Stimulated activated CD8-positive, alpha-beta memory T cell treated with anti-CD3 and anti-CD28 coated beads, Interleukin-7, amount 100 ng/mL, for 24 hours (primary cell): ENCODE measurements at places on chromosomes 4 and X.

DNA sequence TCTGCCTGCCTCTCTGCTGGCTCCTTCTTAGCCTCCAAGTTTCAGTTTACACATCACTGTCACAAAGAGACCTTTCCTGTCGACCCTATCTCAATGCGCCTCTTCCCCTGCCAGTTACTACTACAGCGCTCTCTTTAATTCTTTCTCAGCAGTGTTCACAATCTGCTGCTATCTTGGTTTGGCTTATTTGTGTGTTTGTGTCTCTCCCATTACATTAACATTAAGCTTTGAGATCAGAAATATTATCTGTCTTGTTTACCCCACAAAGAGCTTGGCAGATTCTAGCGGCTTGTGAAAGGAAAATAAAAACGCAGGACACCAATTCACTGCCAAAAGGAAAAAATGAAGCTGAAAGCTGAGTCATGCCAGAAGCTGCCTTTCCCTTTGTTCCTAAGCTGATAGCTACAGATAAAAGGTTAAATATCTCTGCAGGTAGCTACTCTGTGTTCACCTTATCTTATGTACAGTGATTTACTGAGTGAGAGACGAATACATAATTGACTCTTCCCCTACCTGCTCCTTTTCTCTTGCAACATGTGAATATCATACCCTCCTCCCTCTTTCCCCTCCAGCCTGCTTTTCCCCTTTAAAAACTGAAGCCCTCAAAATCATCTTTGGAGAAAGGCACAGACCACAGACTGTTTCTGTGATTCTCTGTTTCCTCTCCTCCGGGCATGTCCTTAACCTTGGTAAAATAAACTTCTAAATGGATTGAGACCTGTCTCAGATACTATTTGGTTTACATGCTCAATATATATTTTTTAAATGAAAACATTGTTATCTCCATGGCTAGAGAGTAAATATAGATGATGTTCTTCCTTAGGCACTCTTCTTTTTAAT lies 19.3 kb upstream of the SLC9A7 start:
- no peak for DNase-seq

DNA sequence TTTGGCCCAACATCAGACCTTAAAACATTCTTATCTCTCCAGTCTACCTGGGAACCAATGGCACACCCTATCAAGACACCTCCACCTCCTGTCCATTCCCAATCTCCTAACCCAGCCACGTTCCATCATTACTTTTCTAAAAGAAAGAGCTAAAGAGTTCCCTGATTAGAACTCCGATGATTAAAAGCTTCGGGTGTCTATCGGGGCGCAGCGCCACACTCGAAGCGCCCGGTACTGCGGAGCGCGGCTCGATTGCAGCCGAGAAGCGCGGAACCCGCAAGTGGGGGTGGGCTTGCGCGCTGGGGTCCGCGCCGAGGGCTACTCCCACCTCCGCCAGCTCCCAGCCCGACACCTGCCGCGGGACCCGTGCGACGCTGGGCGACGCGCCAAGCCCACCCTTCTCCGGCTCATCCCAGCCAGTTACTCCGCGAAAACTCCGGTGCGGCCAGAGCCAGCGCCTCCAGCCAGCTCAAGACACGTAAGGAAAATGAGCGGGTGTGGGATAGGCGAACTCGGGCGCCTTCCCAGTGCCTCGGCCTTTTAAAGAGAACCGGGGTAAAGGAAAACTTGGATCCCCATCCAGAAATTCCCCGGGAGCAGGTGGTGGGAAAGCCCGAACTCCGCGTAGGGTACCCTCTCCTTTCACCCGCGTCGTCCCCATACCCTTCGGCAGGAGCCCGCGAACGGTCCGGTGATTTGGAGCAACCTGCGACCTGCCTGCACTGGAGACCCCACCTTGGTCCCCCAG lies 593 bp downstream of the NPY1R start:
- DNase-seq, result no peak

- no peak for DNase-seq
Measured at GRCh38 chr4:20538905-20539304, 161.4 kb upstream of the PACRGL start.

DNA sequence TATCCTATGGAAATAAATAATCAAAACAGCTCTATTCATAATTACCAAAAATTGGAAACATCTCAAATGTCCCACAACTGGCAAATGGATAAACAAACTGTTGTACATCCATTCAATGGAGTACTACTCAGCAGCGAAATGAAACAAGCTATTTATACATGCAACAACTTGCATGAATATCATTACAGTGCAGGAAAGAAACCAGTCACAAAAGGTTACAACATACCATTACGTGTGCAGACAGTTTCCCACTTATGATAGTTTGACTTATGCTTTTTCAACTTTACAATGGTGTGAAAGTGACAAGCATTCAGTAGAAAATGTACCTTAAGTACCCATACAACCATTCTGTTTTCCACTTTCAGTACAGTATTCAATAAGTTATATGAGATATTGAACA lies 82.3 kb downstream of the NEK1 start:
- no peak for DNase-seq

DNA sequence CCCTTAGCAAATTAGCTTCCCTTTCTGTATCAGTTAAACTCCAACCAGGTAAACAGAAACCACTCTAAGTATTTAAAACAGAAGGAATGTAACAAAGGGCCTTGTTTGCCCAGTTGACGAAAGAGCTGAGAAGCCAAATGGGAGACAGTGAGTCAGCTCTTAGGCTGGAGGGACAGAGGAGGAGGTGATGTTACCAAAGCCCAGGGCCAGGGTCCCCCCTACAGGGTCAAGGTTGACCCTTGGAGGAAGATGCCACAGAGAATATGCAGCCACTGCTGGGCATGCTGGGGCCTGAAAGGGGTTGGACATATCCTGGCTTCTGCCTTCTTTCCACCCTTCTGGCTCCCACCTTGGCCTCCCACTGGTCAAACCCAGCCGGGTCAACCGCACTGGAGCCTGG lies 38.3 kb upstream of the LGI2 start:
- DNase-seq, result no peak

DNA sequence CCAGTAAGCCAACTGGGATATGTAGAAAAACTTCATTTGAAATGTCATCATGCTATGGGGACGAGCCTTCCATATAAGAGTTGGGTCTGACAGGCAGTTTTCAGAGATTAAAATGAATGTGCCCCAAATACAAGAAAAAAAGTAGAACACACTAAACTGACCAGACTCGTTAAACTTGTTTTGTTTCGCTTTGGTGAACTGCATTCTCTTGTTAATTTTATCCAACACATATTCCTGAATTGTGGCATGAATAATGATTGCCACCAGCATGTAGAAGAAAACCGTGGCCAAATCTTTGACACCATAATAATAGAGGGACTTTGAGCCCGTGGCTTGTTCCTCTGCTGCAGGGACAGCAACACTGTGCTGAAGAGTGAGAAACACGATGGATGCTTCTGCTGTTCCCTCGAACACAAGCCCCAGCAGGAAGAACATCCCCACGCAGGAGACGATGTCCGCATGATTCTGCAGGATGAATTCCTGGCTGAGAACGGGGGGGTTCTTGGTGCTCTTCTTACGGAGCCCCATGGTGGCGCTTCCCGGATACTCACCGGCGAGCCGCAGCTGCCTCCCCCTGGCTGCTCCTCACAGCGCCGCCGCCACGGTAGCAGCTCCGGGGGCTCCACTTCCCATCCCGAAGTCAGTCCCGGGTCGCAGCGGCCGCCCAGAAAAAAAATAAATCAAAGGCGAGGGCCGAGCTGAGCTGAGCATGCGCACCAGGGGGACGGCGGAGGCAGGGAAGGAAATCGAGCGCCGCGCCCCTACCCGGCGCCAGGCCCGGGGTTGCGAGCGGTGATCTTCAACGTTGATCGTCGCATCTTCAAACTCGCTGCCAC lies at the start of gene TRAM1L1:
TRAM1L1 (minus strand) TSS at position 711 of the 836 bp plus-strand sequence; CDS start at position 528, 183 bp downstream.
- DNase-seq, result no peak

DNA sequence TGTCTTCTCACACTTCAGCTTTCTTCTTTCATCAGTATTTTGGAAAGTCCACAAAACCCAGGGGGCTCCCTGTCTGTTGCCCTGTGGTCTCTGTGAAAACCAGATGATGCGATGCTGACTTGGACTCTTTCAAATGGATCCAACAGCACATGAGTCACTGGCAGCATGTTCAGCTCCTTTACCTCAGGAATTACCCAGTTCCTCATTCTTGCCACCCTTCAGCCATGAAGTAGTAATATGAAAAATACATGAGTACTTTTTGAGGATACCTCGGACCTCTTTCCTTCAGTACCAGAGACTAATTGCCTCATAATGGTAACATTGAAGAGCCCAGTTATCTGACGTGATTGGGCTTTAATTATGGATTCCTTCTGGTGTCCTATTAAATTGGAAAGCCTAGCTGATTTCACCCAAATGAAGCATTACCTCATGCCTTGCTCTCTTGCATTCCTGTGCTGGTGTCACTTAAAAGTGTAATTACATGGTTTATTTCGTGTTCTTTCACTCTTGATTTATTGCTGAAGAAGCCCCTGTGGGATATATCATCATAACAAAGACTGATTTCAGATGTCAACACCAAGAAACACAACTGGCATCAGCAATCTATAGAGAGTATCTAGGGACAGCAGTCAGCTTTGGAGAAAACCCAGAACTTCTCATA lies 63.4 kb downstream of the NFKB1 start:
- no peak for DNase-seq

DNA sequence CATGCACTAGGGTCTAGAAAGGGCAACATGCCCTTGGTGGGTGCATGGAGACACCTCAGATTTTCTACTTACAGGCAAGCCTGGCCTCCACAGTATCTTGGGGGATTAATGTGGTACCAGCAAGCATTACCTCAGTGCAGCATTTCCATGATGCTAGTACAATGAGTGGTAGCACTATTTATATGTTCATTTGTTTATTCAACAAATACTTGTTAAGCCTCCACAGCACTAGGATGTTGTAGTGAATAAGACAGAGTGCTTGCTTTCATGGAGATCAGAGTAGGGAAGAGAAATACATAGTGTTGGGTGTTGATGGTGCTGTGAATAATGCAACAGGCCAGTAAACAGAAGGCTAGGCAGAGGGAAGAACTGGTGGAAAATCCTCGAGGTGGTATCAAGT lies 133.4 kb downstream of the KLHL8 start:
- no peak for DNase-seq

GRCh38 chrX:136143711-136144110 lies 3.6 kb upstream of the FHL1 start:
- DNase-seq, result no peak

DNA sequence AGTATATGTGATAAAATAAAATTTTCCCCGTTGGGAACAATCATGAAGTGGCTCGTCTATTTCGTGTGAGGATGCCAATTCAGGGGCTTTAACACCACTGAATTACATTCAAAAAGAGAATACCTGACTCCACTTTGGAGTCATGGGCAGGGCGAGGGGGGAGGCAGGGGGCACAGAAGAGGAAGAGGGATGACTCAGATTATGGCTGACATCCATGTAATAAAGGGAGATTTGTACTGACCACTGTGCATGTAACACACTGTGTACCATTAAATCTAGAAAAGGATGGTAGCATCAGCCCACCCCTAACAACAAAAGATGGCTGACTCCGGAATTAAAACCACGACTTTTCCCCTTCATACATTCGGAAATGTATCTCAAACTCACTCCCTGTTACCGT lies 1.3 kb downstream of the SLC9A7 start:
- no peak for DNase-seq

DNA sequence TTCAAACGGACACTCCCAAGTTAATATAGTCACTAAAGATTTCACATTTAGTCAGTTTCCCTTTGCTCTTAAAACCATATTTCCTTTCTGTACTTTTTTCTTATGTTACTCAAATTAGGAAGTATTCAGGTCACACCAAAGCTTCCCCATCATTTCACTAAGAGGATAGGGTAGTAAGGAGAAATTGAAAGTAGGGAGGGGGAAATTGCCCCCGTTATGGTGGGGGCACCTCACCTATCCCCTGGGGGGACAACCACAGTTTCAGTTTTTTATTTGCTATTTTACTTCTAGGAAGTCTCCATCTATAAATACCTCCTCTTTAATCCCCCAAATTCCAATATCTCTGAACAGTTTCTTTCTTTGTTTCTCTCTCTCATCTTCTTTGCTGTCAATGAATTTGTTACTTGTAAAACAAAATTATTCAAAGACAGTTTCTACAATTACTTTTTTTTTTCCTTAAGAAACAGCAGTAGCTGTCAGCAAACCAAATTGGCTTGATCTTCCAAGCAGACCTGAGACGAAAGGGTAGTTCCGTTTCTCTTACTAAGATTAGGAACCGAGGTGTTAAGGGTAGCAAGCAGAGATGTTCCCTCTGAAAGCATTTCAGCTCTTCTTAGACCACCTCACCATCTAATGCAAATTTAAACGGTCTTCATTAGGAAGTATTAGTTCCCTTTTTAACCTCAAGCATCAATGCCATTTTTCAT lies 160.2 kb upstream of the KLF3 start:
- DNase-seq, result no peak

GRCh38 chr4:14054391-14054790 lies 426.9 kb upstream of the BOD1L1 start:
- DNase-seq, result no peak

- DNase-seq, result no peak
Measured at GRCh38 chr4:110480031-110480549, 4.1 kb downstream of the ENPEP start.

GRCh38 chrX:20414762-20415445 lies 148.2 kb upstream of the RPS6KA3 start:
- no peak for DNase-seq

GRCh38 chr4:134320048-134320447 lies 118.5 kb upstream of the PABPC4L start:
- DNase-seq, result no peak

GRCh38 chrX:35046660-35047296 lies 104.2 kb downstream of the FAM47B start:
- no peak for DNase-seq

GRCh38 chrX:74251006-74251930 lies 52.7 kb upstream of the ZCCHC13 start:
- DNase-seq, result no peak

GRCh38 chr4:140986045-140986444 lies 147.2 kb downstream of the RNF150 start:
- DNase-seq, result no peak

- DNase-seq, result no peak
Measured at GRCh38 chr4:21596521-21596920, 352.1 kb downstream of the KCNIP4 start.

- no peak for DNase-seq
Measured at GRCh38 chr4:87270144-87270543, 49.7 kb upstream of the KLHL8 start.

- DNase-seq, result no peak
Measured at GRCh38 chr4:38242822-38243387, 282.7 kb downstream of the PTTG2 start.
